ENCODE measurements at places on chromosomes 4 and X.

DNA sequence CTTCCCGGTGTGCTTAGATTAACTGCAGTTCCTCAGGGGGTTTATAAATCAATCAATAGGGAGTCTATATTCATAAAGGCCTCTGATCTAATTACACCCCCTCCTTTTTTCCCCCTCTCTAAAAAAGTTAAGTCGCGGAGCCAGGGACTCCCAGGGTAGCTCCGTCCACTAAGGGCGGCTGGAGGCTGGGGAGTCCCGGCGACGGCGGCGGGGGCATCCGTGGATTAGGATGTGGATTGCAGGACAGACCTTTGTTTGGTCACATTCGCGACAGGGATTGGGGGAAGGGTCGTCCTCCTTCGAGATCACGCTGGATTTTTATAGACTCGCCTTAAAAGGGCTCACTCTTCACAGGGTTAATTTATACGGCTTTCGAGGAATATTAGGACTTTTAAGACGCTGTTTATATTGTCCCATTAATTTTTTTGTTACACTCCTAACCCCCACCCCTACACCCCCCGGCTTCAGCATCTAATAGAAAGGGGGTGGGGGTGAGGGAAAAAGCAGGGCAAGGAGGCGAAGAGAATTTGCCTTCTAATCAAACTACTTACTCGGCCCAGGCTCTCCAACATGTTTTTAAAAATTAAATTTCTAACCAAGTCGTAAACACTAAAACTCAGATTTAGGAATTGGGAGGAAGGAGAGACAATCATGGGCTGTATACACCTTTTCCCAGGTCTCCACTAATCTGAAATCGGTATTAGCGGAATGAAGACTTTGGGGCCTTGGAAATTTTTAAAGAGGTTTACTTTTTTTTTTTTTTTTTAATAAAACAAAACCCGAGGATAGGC lies 8.5 kb downstream of the PITX2 start:
- no peak for DNase-seq

GRCh38 chr4:41880840-41881831 lies 54.1 kb upstream of the TMEM33 start:
- DNase-seq, result no peak

DNA sequence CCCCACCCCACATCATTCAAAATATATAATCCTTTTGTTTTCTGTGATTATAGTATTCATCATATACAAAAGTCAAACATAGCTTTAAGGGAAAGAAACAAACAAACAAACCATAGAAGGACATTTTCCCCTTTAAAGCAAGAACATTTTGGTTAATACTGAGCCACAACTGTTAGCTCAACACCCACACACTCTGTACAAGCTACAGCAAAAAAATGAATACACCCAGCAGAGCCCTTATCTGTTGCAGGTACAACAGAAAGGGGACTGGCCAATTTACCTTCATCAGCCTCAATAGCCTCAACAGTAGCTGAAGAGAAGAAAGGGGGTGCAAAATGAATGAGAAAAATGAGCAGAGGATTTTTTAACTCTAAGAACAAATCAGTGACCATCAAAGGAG lies 318.4 kb downstream of the PPP3CA start:
- DNase-seq, result no peak

DNA sequence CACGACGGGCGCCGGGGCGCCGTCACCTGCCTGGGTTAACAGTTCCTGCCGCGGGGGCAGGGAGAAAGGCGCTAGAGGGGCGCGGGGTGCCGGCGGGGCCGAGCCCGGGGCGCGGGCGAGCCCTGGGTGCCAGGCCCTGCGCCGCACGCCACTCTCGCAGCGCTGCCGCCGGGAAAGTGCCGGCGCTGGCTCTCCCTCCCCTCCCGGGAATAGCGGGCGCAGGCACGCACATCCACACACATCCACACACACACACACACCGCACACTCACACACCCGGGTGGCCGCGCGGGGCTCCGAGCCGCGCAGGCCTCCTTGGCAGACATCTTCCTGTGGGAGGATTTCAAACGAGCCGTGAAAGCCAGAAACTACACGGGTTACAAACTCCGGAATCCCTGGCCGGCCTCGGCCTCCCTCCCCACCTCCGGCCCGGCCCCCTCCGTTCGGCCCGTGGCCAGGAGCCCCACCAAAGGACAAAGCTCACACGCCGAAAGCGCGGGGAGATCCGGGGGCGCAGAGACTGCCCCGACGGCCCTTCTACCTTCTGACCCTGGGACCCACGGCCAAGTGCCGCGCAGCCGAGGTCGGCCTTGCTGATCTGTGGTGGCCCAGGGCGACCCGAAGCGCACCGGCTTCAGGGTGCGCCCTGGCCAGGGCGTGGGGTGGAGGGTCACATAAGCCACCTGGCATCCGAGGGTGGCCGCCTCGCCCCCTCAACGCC lies 92.3 kb downstream of the BCOR start:
- DNase-seq, result no peak

GRCh38 chr4:43425206-43425605 lies 532.7 kb downstream of the GRXCR1 start:
- no peak for DNase-seq

DNA sequence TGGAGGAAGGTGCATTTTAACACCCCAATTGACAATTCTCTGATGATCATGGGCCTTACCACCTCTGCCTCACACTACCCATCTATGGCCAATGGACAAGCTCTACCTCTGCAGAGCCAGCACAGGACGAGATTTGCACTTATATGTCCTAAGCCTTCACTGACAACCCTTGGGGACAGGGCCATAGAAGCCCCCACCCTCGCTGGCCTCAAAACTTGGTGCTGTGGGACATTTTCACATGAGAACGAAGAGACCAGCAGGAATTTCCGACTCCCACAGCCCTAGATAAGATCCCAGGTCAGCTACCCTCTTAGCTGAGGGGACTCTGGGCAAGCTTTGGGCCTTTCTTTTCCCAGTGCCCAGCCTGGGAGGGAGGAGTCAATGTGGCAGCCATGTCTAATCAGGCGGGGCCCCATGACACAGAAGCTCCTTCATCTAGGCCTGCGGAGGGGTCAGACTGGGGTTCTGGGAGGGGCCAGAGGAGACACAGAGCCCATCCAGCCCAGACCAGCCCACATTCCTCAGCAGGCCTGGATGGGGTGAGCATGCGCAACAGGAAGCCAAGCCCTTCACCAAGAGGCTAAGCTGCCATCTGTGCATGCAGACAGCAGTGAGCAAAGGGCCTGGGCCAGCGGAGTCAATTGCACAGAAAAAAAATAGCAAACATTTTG lies 12.1 kb downstream of the PJA1 start:
- DNase-seq, result peak; percentile 76

DNA sequence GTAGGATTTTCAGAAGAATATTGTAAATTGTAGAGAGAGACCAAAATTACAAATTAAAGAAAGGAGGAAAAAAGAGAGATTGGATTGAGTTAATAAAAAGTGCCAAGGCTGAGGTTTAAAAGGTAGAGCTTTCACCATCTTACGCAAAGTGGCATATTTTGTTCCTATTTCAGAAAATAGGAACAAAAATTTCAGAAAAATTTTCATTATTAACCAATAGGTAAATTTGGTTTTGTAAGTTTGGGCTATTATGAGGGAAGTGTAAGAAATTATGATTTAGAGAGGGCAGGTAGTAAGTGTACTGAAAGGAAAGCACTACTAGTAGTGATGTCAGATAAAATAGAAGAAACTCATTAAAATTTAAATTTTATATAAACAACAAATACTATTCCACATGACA lies 479.7 kb downstream of the ACTRT1 start:
- no peak for DNase-seq

- no peak for DNase-seq
These were observed 4.4 kb upstream of the FAM184B start for GRCh38 chr4:17785858-17786257.

Data from fibroblast of skin of abdomen (primary cell).